ENCODE measurements at places on chromosomes 1 and 21.

DNA sequence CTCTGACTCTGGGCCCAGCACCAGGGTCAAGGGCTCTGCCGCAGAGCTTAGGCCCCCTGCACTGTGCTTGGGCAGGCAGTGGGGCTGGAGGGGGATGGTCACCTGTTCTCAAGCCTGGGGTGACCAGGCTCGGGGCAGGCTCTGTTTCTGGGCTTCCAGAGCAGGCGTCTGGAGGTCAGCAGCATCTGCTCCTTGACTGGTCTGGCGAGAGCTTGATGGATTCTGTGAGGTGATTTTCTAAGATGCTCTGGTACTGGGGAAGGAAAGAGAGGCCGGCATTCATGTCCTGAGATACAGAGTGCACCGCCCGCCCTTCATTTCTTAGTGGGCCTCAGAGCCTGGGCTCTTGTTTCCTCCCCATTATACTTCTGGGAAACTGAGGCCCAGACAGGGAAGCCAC, 24.5 kb downstream of the RAB7B start:
- DNase-seq: no peak

- no peak for DNase-seq
These were observed 474.4 kb upstream of the NR5A2 start for GRCh38 chr1:199553104-199553503.

GRCh38 chr1:76260279-76260678, 185.7 kb downstream of the ST6GALNAC3 start:
- DNase-seq: no peak

DNA sequence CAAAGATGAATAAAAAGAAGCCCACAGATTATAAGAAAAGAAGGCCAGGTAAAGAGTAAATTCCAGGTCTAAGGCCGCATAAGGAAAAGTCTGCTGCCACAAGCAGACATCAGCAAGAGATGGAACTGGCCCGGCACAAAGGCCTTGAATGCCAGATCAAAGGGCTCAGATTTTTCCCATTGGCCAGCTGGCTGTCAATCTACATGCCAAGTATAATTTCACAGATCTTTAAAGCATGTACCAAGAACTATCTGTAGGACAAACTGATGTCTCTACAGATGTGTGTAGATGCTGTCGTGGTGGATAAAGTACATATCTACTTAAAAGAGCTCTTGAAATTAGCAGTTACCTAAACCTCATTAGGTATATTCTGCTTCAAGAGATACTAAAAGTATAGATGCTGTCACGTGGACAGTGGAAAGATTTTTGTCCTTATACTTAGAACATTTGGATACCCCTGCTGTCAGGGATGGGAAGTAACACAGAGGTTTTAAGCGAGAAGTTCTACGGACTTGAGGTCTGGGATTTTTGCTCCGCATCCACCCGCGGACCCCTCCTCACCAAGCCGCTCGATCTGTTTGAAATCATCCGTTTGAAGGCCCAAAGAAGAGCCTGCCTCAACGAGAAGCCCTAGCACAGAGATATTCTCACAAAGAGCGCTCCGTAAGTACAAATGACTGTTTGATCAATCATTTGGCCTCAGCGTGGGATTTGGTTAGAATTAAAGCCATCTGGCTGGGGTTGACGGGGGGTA, 10.1 kb downstream of the GLIS1 start:
- no peak for DNase-seq

Data from right renal pelvis (tissue), 4 donors.